Fibroblast of the aortic adventitia (primary cell): ENCODE measurements at places on chromosomes 2 and 18.
A peak's percentile ranks its signal among the peaks of the same experiment; 100 is the strongest.

- DNase-seq: no peak
Observed at GRCh38 chr2:96548558-96549465, 12.3 kb downstream of the ARID5A start.

DNA sequence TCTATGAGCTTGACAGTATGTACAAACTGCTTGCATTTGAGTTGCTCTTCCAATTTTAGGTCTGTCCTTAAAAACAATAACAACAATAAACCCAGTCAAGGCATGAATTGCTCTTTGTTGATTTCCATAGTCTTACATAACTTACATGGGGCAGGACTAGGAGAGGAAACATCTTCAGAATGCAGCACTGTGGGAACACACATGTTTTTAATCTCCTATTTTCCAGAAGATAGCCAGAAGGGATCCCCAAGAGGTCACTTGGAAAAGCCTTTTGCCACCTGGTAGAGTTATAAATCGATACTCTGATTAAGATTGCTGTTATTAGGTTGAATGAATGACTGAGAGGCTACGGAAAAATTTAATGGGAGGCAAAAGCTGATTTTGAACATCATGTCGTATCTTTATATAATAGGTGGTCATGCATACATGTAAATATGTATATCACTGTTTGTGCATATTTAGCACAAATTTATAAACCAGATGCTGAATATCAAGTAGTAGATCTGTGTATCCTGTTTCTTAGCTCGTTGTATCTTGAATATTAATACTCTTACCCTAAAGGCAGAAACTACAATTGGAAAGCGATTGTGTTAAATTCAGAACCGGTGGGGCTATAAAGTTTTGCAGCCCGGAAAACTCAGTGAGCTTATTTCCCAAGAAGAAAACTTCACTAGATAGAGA, 479.4 kb upstream of the TCF4 start:
- no peak for DNase-seq

- DNase-seq: peak; percentile 27
Observed at GRCh38 chr2:226184540-226184939, 615.1 kb downstream of the IRS1 start.

- DNase-seq: no peak
Observed at GRCh38 chr2:146270618-146271017, 1574.2 kb upstream of the ACVR2A start.

GRCh38 chr2:71554028-71554705, 100.8 kb downstream of the DYSF start:
- DNase-seq: no peak
